ENCODE measurements at places on chromosomes 7 and 10.

GRCh38 chr7:19090526-19090925, 26.9 kb downstream of the TWIST1 start:
- no peak for DNase-seq

DNA sequence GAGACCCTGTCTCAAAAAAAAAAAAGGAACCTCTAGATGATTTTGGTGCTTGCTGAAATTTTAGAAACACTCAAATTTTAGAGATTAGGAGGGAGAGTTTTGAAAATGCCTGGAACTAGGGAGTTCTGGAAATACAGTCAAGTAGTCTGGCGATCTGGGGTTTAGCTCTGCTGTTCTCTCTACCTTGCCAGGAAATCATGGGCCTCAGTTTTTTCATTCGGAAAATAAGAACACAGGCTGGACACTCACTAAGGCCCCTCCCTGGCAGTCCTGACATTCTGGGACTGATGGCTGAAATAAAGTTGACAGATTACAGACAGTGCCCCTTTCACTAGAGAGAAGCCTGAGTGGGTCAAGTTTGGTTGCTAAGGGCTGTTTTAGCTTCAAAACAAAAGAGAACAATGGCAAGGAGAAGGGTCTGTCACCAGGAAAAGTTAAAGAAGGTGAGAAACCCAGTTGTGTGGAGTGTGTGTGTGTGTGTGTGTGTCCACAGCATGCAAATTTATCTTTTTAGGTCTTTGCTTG, 25.0 kb upstream of the CALN1 start:
- no peak for DNase-seq

DNA sequence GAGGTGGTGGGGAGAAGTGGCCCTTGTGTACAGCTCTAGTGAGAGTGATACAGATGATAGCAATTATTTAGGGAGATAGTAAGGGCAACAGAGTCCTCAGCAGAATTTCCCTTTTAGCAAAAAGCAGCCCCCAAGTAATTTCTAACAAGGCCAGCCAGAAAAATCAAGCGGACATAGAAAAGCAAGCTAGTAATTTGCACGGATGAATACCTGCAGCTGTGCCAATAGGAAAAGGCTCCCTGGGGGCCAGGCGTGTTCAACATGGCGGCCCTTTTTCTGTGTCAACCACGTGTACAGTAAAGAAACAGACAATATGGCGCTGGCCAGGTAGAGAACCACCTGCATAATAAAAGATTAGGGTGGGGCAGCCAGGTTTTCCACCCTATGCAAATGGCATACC, 7.4 kb downstream of the MCM10 start:
- DNase-seq: no peak

DNA sequence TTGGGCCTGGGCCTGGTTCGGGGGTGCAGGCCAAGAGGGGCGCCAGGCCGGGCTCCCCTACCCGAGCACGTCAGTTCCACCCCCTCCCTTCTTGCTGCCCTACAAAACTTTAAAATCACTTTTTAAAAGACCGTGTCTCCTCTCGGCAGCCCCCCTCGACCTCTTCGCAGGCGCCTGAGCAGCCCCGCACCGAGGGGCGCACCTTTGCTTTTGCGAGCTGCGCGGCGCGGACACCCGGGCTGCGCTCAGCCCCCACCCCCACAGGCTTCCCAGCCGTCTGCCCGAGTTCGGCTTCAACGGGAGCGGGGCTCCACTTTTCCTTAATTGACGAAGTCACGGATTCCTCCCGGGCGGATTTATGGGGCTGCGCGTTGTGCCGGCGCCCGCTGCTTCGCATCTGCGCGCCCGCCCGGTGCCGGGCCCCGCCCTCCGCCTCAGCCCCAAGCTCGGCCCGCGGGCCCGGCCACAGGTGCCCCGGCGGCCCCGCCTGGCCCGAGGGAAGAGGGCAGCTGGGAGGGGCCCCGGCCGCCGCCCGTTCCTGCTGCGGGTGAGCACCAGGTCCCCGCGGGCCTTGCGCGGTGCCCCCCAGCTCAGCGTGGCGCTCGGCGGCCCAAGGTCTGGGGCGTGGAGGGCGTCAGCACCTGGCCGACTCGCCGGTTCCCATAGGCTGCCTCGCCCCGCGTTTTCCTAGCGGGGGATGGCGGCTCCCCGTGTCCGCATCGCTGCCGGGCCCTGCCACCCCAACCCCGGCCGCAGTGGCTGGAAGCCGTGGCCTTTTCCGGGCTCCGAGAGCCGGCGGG, 10.8 kb upstream of the MNX1 start:
- no peak for DNase-seq

DNA sequence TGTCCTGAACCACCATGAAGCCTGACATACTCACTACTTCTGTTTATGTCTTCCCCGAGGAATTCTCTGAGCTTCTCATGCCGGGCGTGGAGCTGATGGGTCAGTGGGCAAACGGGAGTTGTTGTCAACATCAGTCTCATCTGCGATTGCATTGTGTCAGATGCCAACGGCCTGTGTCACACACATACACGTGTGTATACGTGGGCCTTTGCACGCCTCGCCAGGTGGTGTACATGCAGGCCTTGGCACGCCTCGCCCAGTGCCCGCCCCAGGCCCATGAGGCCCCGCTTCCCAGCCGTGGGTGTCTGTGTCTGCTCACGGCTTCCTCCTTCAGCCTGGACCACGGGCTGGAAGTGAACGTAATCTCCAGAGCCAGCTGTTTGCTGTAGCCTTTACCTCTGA, 7.5 kb upstream of the CSGALNACT2 start:
- no peak for DNase-seq

GRCh38 chr10:32957341-32958084, 517 bp downstream of the ITGB1 start:
- DNase-seq: no peak

- no peak for DNase-seq
Observed at GRCh38 chr7:16935341-16935735, 53.6 kb upstream of the AGR3 start.

DNA sequence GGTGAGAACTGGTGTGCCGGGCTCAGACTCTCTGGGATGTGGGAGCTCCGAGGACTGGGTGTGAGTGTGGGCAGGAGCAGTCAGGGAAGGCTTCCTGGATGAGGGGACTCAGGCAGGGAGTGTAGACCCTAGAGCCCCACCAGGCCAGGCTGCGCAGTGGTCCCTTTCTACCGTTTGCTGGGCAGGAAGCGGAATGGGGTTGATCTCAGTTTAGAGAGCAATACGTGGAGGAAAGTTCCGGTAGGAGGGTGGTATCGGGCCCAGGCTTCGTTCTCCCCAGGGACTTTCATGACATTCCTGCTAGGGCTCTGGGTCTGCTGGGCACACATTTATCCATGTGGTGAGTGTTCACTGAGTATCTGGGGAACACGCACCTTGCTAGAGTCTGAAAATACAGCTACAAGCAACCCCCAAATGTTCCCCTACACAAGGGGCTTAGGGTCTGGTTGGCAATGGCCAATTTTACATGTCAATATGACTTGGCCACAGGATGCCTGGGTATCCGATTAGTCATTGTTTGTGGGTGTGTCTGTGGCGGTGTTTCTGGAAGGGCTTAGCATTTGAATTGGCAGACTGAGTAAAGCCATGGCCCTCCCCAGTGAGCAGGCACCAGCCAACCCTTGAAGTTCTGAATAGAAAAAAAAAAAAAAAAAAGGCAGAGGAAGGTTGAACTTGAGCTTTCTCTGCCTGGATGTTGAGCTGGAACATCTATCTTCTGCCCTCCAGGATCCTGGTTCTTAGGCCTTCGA, 20.8 kb downstream of the GHRHR start:
- DNase-seq: no peak

DNA sequence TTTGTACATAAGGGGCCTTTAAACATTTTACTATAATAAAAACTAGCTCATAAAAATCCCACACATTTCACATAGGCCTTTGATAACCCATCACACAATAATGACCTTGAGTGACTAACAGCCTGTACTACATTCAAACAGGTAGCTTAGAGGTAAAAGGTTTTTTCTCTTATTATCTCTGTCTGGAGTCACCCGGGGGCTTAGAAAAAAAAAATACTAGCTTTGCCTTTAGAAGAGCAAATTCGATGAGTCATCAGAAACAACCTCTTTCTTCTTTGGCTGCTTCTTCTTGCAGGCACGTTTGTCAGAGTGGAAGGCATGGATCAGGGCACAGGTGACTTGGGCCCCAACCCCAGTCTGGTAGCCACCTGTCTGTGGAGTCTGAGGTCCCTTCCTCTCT, 43.4 kb upstream of the ADO start:
- no peak for DNase-seq

DNA sequence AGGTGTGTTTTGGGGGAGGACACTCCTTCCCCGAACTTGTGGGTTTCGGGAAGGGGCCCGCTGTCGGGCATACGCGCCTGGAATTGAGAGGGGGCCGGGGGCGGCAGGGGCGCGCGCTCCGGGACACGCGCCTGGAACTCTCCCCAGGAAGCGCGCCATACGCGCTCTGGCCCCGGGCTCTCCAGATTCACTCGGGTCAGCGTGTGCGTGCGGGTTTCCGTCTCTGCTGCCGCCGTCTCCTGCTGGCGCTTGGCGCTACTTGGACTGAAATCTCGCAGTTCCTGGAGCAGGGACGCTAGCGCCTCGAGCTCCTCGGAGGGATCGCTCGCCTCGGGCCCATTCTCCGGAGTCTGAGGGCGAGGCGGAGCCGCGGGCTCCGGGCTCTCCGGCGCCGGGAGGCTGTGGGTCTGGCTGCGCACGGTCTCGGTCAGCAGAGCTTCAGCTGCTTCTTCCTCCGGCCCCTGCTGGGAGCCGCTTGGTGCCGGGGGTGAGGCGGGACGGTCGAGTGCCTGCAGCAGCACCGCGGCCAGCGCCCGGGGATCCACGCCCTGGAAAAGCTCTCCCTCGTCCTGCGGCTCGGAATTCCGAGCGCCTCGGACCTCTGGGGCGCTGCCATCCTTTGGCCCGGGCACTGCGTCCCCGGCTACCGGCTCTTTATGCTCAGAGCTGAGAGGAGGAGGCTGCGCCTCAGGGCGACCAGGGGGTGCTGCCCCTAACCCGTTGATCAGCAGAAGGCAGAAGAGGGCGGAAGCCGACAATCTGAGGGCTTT, 1.1 kb downstream of the VGF start:
- DNase-seq: no peak

GRCh38 chr7:146216396-146217041, 99.9 kb downstream of the CNTNAP2 start:
- no peak for DNase-seq

GRCh38 chr10:46539596-46540411, 16.7 kb downstream of the GPRIN2 start:
- no peak for DNase-seq

DNA sequence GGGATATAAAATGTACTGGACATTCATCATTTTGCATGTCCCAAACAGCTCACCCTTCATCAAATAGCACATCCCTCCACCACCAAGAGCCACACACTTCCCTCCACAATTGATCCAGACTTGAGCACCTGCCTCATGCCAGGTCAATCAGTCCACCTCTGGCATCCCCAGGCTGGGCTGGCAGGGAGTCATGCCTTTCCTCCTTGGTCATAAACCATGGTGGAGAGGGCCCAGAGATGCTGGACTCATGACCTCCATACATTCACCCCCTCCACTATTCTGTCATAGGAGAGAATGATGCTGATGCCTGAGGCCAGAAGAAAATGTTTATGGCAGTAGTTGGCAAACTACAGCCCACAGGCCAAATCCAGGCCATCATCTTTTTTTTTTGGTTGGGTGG, 16.1 kb upstream of the GDF10 start:
- DNase-seq: no peak

DNA sequence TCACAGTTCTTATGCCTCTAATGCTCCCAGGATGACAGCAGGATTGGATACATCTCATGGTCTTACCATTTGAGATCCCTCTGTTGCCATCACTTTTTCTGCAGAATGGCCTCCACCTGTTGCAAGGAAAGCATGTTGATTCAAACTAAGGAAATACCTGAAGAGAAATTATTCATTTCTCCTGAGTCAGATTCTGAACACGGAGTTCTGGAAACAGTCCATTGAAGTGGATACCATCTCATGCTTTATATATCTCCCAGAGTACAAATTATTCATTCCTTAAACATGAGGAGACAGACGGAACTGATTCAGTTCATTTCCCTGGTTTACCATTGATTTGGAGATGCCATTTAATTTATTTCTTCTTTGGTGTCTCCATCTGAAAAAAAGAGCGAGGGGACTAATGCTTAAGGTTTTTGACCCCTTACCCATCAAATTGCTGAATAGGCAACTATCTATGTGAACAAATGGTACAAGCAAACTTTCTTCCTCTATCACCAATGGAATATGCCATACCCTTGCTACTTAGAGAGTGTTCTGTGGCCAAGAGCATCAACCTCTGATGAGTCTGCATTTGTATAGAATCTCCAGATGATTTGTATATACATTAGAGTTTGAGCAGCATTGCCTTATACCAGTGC, 305.0 kb upstream of the LRGUK start:
- no peak for DNase-seq

DNA sequence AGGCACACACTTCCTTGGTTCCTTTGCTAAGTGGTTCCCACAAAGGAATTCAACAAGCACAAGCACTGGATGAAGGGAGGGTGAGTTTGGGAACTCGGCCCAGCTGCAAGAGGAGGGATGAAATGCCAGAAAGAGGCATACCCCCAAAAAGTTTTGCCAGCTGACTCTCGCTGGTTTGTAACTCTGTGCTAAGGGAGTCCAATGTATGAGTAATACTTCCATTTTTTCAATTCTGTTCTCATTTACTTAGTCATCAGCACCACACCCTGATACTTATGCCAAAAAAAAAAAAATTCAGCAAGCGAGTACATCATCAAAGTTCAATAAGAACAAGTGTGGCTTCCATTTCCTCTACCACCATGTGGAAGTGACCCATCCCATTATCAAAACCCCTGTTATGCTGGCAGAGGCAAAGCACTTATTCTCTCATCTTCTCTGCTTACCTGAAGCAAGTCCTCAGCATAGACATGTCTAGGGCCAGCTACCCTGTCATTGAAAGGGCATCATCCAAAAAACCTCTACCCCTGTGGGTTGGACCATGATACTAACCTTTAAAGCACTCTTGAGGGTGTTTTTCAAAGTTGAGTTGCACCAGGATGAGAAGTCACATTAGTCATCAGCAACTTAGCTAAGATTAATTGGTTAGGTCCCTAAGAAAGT, 6.9 kb upstream of the HYCC1 start:
- DNase-seq: no peak

GRCh38 chr10:70362328-70362727, 20.1 kb downstream of the LRRC20 start:
- DNase-seq: no peak

- DNase-seq: no peak
Observed at GRCh38 chr7:159098424-159098786, 46.3 kb downstream of the VIPR2 start.

- no peak for DNase-seq
Observed at GRCh38 chr7:104552102-104552501, 223.7 kb downstream of the LHFPL3 start.

DNA sequence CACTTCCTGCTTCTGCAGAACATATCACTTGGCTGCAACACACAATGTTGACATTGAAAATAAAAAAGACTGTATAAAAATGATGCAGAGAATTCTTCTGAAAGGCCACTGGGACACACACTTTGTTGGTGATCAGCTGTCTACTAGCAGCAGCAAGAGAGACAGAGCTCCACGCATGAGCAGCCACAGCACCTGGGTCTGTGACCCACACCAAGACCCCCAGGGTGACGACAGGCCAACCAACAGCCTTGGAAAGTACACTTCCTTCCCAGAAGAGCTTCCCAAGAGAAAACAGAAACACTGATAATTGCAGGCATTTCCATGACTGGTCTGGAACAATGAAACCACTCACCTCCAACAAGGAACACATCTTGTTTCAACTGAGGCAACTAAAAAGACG, 239.0 kb downstream of the DIP2C start:
- DNase-seq: no peak

GRCh38 chr7:106039486-106040060, 72.5 kb downstream of the SYPL1 start:
- DNase-seq: no peak

GRCh38 chr10:45532480-45532879, 140.1 kb downstream of the ZFAND4 start:
- DNase-seq: no peak
